ENCODE measurements at places on chromosomes 1 and 21.

- no peak for DNase-seq
Measured at GRCh38 chr1:94627771-94628498, 86.4 kb upstream of the F3 start.

- DNase-seq, result no peak
Measured at GRCh38 chr1:197731449-197731848, 43.8 kb downstream of the DENND1B start.

- no peak for DNase-seq
Measured at GRCh38 chr1:61746813-61747212, 4.5 kb downstream of the PATJ start.

DNA sequence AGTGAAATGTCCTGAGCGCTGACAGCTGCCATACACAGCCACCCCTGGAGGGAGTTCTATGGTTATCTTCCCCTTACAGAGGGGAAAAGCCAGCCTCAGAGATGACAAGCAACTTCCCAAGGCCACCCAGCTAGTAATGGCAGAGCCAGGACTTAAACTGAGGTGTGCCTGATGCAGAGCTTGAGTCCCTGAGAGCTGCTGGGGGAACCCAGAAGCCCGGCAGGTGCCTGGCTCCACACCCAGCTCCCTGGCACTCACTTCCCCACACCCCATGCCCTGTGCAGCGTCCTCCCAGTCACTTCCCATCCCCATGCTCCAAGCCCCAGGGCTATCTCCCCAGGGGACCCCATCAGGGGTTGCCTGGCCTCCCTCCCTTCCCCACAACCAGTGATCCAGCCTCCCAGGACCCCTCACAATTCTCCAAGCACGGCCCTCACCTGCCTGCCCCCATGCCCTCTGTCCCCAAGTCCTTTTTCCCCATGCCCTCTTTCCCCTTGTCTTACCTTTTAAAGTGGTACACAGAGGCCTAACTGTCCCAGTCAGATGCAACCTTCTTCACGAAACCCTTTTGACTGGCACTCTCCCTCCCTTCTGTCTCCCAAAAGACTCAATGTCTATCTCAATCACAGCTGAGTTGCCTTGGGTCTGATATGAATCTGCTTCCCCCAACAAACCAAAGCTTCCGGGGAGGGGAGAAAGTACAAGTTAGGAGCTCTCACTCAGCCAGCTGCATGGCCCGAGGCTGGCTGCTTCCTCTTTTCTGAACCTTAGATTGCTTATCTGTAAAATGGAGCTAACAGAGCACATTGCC lies 39.8 kb upstream of the LRP8 start:
- DNase-seq, result no peak

DNA sequence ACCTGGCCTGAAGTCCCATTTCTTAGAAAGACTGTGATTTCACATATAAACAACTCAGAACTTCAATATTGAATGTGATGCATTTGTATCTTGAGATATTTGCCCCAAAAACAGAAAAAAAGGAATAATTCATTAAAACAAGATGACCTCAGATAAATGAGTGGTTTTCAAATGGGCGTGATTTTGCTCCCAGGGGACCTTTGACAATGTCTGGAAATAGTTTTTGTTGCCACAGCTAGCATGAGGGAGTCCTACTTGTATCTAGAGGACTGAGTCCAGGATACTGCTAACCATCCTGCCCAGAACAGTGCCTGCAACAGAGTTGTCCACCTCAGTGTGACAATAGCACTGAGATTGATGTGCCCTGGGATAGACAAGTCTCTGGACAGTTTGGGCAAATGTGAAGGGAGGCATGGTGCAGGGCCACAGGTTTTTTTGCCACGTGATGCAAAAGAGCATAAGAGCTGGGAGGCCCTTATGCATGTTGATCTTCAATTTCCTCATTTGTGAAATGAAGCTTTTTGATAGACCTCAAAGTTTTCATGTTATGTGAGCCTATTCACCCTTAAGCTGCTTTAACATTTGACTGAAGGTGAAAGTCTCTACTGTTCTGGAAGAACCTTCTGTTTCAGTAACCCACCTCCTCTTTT lies 46.2 kb downstream of the MAP3K7CL start:
- no peak for DNase-seq

DNA sequence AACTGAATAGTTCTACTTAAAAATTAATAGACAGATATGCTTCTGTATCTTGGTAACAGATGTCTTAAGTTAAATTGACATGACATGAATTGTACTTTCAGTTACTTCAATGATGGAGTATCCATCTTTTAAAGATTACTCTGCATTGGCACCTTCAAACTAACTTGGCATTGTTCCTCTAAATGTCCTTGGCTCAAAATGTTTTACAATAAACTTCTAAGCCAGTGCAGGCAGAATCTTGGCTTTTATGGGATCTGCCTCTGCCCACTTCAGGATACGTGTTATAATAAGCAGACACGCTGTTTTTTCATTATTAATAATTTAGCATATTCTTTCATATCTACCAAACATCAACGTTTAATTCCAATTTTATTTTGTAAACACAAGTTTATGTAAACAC lies 873.4 kb upstream of the ADAMTS5 start:
- no peak for DNase-seq

DNA sequence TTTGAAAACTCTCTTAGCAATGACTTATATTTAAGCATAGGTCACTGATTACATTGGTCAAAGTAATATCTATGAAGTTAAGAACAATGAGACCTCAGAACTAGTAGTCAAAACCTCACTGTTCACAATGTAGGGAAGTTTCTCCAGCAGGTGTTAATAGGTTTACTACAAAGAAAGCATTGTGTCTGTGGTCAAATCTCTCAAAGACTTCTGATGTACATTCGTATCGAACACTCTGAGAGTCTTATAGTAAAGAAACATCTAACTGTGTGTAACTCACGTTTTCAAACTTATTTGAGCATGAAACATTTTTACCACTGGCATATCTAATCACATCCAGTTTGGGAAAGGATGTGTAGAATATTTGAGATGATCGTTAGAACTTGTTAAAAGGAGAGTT lies 76.0 kb downstream of the MAP3K7CL start:
- no peak for DNase-seq

DNA sequence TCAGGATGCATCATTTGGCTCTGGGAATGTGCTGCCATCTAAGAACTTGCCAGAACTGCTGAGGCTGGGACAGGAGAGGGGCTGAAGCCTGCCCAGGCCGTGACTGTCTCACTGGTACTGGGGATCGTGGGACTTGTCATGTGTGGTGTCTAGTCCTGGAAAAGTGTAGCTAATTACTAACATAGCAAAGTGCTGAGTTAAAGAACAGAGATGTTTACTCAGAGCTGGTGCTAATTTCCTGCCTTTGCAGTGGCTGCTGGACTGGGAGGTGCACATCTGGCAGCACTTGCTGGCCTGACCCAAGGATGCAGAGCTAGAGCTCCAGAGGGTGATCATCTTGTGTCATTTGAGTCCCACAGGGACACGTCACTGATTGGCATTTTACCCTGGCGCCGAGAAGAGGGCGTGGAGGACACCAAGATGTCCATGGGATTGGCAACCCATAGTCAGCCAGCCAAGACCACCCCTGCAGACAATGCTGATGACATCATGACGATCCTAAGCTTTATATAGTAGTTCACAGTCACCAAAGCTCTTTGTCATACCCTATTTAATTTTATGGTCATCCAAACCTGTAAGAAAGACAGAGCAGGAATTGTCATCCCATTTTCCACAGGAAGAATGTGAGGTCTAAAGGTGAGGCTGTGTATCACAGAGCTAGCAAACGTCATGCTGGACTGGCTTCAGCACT lies 110.1 kb upstream of the SLC44A3 start:
- no peak for DNase-seq

DNA sequence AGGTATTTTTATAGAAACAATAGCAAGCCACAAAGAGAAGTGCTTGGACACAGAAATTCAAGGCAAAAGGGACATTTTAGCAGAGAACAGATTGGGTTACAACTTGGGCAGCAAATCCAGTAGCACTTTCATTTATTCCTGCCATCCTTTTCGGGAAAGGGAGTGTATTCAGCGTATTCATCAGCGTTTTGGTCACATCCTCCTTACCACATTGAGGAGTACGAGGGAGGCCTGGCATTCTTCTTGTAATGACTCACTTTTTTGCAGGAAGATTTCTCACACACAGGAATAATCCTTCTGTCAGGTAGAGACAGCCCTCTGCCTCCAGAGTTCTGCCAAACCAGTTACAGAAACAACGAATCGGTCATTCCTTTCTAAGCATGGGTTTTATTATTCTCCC lies 18.1 kb upstream of the FAM78B start:
- DNase-seq, result no peak

GRCh38 chr1:31259746-31260145 lies 20.1 kb upstream of the NKAIN1 start:
- DNase-seq, result no peak

GRCh38 chr1:89837036-89837481 lies 16.2 kb downstream of the LRRC8D start:
- DNase-seq, result no peak

DNA sequence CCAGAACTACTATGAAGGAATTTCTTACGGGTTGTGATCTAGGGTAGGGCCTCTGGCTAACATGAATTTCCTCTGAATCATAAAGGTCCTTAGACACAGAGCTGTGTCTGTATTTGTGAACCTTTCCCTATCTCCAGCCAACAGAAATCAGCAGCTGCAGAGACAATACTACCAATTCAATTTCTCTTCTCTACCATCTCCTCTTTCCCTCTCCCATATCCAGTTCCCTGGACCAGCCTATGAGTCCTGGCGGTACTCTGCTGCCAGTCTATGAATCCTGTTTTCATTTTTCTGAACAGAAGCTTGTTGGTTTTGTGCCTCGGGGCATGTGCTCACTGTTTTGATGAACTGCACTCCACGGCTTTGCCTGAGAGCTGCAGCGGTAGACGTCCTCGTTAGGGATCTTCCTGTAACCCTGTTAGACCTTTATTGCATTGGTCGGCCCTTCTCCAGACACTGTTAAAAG lies 458.0 kb upstream of the VAMP3 start:
- DNase-seq, result no peak

DNA sequence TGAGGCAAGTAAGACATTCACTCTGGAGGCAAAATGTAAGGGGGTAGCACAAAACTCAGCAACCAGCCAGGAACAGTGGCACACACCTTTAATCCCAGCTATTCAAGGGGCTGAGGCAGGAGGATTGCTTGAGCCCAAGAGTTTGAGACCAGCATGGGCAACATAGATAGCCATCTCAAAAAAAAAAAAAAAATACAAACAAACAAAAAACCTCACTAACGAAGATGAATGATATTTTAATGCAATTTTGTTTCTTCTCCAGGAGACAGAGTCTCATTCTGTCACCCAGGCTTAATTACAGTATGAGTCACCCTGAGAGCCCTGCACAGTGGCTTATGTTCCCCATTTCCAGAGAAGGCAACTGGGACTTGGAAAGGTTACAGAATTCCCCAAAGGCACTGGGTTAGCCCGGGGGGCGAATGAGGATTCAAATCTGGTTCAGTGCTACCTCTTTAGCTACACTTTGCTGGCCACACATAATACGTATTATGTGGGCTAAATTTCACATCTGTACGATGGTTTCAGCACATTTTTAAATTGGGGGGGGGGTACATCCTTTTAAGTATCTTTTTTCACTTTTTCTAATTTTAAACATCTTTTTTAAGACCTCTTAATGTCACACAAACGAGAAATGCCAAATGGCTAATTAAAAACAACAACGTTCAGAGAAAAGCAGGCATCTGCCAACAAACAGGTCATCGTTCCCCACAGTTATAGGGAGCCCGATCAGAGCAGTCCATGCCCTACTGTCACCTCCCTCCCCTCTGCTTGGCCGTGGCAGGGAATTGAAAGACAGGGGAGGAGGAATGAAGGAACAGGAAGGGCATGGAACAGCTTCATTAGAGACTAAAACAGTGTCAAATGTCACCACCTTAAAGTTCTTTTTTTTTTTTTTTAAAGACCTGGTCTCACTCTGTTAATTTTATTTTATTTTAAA lies 3.5 kb downstream of the CELA2A start:
- DNase-seq, result no peak
